CD4-positive, alpha-beta T cell treated with Interleukin-2 at 100 ng/mL for 4 hours (primary cell): ENCODE measurements at places on chromosomes 3 and 15.

GRCh38 chr3:5227812-5228211 lies 40.3 kb downstream of the EDEM1 start:
- DNase-seq = no peak

DNA sequence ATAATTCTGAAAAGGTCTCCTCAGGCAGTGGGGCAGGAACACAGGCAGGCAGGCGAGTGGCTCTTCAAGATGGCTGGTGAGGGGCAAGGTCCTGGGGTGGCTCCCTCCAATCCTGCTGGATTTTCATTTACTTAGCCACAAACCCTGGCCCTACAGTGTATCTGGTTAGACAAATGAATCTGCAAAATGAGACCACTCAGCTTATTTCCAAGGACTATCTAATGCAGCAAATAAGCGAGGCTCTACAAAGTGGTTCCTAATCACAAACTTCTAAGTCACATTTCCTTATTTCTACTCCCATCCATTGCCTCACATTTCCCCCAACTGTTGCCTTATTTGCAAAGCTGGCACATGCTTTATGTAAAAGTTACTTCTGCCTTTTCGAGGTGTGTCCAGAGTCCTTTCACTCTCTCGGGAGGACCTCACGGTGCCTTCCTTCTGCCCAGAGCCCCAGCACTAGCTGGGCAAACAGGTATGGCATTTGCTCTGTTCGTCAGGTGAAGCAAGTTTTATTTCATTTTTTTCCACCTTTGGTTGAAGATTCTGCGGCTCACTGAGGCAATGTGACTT lies 40.5 kb downstream of the CCDC12 start:
- DNase-seq = no peak

DNA sequence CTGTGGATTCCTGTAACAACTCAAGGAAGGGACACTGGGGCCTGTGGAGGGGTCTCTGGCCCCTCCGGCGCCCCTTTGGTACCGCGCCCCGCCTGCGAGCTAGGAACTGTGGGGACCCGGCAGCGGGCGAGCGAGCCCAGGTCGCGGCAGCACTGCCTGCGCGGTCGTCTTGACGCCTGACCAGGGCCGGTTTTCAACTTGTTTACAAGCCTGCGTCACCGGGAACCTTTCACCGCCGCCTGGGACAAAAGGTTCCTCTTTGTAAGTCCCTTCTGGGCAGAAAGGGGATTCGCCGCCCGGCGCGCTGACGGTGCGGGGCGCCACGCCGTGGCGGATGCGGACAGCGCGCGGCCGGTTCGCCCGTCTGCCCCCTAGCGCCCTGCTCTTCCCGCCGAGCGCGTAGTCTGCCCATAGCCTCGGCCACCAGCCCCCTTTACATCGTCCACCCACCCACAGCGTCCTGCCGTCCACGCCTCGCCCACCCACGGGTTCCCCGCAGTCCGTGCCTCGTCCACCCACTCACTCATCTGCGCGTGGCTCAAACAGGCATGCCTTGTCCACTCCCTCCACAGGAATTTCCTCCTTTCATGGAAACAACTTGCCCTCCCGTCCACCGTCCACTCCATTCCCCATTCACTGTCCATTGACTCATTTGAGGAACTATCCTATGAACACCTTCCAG lies 5.5 kb upstream of the CFAP100 start:
- peak; percentile 1 for DNase-seq

- no peak for DNase-seq
These were observed 342.0 kb upstream of the PDZRN3 start for GRCh38 chr3:73966733-73967132.

DNA sequence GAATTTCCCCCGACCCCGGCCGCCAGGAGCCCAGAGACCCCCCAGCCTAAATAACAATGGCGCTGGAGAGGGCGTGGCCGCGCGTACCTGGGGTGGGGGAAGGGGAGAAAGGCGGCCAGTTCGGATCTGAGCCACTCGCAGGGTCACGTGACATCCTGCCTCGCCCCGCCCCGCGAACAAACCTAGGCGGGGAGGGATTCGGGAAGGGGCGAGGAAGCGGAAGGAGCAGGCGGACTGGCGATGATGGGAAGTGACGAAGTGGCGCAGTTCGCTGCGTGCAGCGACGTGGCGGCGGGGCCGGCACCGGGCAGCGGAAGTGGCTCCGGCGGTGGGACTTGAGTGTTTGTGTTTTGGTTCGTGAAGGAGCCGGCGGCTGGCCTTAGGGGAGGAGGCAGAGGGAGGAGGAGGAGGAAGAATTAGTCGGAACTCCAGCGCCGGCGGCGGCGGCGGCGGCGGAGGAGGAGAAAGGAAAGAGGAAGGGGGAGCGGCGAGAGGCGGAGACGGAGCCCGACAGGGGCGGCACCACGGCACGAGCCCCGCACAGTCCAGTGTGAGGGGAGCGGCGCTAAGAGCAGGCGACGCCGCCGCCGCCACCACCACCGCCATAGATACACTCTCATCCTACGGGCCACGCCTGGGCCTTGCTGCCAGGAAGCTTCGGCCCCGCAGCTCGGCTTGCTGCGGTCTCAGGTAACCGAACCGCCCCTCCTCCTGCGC lies at the start of gene RAB5A:
Gene RAB5A, plus strand, starts transcription at position 266 of the 717 bp plus-strand sequence. CDS start 3,802 bp downstream, outside the sequence.
- DNase-seq = peak; percentile 97

GRCh38 chr15:63526401-63526800 lies 22.0 kb downstream of the USP3 start:
- DNase-seq = no peak

DNA sequence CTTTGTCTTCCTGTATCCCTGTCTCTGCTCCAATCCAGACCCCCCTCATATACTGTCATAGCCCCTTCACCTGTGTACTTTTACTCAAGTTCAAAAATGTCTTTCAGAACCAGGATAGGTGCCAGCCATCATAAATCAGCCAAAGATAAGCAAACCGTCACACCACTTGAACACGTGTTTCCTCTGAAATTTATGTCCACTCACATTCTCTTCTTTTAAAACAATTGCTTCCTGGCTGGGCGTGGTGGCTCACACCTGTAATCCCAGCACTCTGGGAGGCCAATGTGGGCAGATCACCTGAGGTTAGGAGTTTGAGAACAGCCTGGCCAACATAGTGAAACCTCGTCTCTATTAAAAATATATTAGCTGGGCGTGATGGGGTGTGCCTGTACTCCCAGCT lies 74.1 kb downstream of the IGF2BP2 start:
- no peak for DNase-seq

GRCh38 chr15:33608714-33609113 lies 297.9 kb downstream of the RYR3 start:
- no peak for DNase-seq

DNA sequence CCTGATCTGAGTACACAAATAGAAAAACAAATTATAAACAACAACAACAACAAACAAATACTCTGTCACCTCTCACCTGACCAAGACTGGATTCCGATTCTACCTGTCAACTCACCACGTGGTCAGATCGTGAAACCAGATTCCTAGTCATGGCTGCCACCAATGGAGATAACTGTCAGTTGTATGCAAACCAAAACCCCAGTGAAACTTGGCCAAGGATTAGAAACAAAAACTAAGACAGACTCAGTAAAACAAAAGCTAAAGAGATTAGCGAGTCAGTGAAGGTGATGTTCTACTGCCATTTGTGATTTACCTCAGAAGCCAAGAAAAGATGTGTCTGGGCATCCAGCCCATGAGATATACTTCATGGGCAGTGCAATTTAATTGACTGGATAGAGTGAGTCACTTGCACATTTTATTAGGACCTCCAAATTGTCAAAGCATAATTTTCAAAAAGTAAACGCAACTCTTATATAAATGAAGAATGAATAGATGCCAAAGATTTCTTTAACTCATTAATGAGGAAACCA lies 31.1 kb downstream of the PHLDB2 start:
- DNase-seq = no peak

DNA sequence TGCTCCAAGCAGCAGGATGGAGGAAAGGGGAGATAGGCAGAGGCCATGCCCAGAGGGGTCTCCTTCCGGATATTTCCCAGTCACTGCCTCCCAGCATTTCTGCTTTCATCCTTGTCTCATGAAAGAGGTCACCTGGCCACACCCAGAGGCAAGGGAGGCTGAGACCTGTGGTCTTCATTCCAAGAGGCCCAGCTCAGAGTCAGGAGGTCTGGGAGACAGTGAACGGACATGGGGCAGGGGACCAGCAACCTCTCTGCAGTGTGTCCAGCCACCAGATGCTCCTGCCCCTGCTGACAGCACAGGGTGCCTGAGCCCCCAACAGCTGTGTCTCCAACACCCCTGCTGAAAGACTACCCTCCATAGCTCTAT lies 111.2 kb downstream of the CHSY1 start:
- DNase-seq = no peak

- DNase-seq = no peak
These were observed 43.0 kb upstream of the ABI3BP start for GRCh38 chr3:101036213-101036618.

DNA sequence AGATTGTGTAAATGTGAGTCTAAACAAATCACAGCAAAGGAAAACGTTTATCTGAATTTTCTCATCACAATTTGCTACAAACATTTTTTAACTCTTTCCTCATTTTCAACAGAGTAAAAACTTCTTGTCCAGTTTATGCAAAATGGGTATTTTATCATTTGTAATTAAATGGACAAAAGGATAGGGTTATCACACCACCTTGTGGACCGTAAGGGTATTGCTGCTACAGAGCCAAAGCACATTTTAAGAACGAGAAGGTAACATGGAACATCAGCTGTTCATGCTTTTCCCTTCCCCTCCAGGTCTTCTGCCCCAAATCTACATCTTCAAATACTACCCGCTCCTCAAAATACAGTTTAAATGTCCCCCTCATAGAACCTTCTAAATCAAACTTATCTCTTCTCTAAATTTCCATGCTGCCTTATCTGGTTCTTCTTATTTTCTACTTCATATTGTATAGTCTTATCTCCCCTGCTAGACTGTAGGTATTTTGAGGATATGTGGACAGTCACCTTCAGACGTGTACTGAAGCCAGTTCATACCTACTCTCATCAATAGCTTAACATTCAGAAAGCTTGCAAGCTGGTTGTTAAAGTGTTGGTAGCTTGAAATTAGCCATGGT lies 12.8 kb upstream of the SETMAR start:
- DNase-seq = peak; percentile 59

GRCh38 chr3:120440001-120440703 lies 10.6 kb downstream of the FSTL1 start:
- DNase-seq = no peak

DNA sequence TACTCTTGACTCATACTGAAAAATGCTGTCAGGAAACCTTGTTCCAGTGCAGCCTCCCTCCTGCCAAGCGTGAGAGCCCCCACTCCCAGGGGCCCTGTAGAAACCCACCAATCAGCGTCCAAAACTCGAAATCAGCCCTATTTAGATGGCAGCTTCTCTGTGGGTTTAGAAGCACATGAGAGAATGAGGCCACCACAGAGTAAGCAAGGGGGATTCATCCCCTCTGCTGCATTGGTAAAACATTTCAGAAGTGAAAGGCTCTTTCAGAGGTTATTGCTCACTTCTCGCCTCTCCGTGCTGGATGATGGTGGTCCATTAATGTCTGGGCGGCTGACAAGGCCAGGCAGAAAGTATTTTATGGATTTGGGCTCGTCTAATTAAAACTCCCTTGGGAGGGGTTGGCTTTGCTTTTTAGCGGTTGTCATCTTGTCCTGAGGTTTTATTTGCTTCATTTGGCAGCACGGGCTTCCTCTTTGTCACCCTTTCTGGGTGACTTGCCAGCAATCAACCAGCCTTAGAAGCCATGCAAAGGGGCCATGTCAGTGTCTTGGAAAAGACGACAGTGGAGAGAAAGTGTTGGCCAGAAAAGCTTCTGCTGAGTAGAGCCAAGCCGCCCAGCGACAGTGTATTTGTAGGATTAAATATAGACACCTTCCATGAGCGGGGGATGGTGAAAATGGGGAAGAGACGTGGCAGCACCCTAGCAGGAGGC lies 145.5 kb downstream of the ATP10A start:
- no peak for DNase-seq

GRCh38 chr3:195005251-195005620 lies 265.7 kb downstream of the XXYLT1 start:
- no peak for DNase-seq

GRCh38 chr3:88678747-88679146 lies 428.7 kb upstream of the EPHA3 start:
- no peak for DNase-seq

GRCh38 chr3:169895072-169895471 lies 16.3 kb upstream of the SAMD7 start:
- DNase-seq = no peak

DNA sequence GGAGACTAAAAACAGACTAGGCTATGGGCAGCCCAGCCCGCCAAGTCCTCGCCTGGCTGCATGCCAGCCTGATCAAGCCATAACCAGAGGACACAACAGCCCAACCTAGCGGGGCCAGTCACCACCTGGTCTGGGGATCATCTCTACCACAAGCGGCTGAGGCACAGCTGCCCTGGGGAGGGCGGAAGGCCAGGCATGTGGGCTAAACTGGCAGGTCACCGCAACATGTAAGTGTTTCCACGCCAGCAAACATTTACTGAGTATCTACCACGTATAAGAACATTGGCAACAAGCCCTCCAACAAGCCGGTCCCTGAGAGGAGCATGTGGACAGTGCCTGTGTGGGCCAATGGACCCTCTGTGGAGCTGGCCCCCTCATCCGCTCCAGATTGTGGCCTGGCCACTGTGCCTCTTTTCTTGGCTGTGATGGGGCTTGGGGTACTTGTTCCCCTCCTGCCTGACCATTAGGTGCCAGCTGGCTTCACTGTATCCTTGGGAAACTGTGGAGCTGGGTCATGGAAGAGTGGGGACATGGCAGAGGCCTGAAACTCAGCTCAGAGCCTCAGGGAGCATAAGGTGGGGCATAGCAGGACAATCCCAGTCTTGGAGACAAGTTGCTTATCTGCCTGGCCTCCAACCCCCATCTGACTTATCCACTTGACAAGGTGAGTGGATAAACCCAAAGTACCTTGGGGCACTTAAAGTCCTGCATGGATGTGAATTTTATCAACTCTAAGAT lies 9.0 kb downstream of the UBXN7 start:
- DNase-seq = no peak

GRCh38 chr3:61691466-61691865 lies 130.1 kb downstream of the PTPRG start:
- no peak for DNase-seq

GRCh38 chr15:57919754-57920153 lies 145.8 kb downstream of the ALDH1A2 start:
- DNase-seq = no peak

DNA sequence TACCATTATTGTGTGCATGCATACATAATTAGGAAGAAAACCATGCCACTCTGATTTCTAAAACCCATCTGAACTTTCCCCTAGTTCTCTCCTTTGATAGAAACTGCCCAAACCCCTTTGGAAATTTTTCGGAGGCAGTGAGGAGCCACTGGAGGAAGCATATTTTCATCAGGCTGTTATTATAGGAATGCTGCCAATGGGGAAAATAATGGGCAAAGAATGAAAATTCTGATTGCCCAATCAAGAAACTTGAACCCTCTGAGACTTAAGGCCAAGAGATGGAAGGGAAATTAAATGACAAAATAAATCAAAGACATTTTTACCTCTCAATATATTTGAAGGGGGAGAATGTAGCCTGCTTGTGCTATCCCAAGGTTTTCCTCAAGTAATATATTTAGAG lies 376.0 kb upstream of the PDZRN3 start:
- DNase-seq = no peak

- no peak for DNase-seq
These were observed 9.2 kb downstream of the SNAP23 start for GRCh38 chr15:42504631-42505030.

GRCh38 chr15:80494351-80494751 lies 90.2 kb downstream of the ARNT2 start:
- DNase-seq = no peak
